ENCODE measurements at places on chromosomes 12 and 14.

DNA sequence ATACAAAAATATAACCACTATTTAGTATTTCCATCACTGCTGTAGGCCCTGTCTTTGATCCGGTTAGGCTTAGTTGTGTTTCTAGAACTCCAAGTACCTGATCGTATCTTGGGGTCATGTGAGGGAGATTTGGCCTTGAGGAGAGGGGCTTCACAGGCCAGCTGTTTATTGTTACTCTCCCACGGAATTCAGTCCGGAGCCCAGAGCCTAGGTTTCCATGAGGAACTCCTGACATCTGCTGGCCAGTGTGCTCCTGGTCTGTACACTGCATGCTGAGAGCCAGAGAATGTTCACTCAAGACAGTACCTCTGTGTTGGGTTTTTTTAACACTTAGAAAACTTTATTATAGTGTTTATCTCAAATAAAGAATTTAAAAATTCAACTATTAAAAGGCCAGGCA is 341.0 kb upstream of the TMEM132C start:
- no peak for DNase-seq

- DNase-seq = no peak
Measured at GRCh38 chr12:65878540-65878939, 54.3 kb downstream of the HMGA2 start.

- DNase-seq = no peak
Measured at GRCh38 chr12:91577586-91578539, 395.2 kb upstream of the DCN start.

DNA sequence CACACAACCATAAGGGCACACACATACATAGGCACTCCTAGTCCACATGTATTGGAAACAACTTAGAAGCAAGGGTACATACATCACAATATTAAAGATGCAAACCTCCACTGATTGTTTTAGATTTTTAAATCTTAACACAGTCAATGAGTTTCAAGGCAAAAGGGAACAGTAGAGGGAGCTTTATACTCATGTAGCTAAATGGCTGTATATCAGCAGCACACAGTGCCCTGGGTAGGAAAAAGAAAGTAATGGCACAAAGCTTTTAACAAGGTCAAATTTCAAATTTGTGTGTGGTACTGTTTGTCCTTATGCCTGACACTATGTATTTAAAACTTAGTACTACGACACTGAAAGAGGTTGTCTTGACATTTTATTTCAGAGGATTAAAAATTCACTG is 262.0 kb downstream of the MED13L start:
- no peak for DNase-seq

GRCh38 chr12:18591473-18591872 is 146.3 kb downstream of the PLCZ1 start:
- DNase-seq = no peak

GRCh38 chr12:78560633-78561032 is 303.9 kb upstream of the SYT1 start:
- DNase-seq = no peak

GRCh38 chr14:98334186-98334585 is 937.8 kb downstream of the BCL11B start:
- no peak for DNase-seq

- no peak for DNase-seq
Measured at GRCh38 chr12:53719649-53720048, 7.6 kb downstream of the CALCOCO1 start.

- DNase-seq = peak; percentile 43
Measured at GRCh38 chr12:47834199-47834903, 14.6 kb upstream of the HDAC7 start.

GRCh38 chr14:72986214-72986613 is 40.7 kb downstream of the ZFYVE1 start:
- DNase-seq = no peak

DNA sequence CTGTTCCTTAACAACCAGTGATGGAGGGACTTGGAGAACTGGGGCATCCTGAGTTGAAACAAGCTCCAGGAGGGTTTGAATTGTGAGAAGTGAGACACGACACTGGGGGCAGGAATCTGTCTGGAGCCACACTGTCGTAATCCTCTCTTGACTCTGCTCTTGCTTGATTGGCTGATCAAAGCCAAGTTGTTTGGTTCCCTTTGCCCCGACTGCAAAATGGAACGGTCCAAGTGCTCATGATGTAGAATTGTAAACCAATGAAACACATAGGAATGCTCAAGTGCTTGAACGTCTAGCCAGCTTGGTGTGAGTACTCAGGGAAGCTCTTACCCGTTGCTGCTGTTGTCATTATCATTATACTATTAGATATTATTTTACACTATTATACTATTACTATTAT is 98.1 kb downstream of the TMEM132C start:
- DNase-seq = no peak

- DNase-seq = no peak
Measured at GRCh38 chr14:27243365-27243764, 645.5 kb upstream of the NOVA1 start.

GRCh38 chr14:22898302-22899090 is 15.5 kb downstream of the REM2 start:
- DNase-seq = peak; percentile 37

DNA sequence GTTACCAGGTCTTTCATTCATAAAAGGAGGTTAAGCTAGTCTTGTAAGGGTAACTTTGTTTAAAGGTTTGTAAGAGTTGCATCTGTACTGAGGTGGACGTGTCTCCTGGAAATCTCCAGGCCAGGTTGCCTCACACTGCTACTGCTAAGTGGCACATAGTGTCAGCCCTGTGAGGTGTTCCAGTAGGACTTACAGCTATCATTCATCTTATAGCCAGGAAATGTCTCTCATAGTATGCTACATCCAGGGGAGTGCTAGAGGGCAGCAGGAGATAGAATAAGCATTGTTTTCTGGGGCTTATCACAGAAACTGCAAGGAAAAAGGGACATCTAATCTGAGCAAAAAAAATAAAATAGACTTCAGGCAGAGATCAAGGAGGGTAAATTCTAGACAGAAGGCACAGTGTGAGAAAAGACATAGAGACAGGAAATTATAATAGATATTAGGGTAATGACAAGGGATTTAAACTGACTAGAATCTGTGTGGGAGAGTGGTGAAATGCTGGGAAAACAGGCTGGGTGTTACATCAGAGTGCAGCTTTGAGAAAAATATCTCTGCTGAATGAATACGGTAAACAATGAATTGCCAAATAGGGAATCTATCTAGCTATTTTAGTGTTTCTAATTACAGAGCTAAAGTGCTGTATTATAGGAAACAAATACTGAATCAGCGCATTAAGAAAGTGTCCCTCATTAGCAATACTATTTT is 205.1 kb upstream of the ABCD2 start:
- no peak for DNase-seq
